CD4-positive, alpha-beta T cell treated with Interleukin-12 subunit alpha and Interleukin-12 subunit beta, for 1 hour (primary cell): ENCODE measurements at places on chromosomes 1 and 21.

GRCh38 chr1:219988387-219988786, 57.9 kb downstream of the EPRS1 start:
- no peak for DNase-seq

GRCh38 chr1:12615865-12616708, 1.9 kb downstream of the DHRS3 start:
- no peak for DNase-seq

DNA sequence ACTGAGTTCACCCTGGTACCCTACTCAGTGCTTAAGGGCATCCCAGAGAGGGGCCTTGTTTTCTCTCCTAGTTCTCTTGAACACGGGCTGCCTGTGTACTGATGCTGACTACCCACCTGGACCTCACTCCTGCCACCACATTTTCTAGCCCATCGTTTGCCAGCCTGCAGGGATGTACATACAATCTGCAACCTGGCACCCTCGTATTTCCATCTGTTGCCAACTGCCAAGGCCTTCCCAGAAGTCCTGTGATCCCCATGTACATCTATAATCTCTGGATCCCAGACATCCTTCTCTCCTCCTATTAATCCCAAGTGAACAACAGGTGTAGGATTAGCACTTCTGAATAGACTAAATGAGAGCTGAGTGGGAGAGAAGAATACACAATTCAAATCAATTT, 212.0 kb downstream of the SLC45A1 start:
- no peak for DNase-seq

- DNase-seq: no peak
Measured at GRCh38 chr1:116708255-116708900, 40.8 kb upstream of the IGSF3 start.

DNA sequence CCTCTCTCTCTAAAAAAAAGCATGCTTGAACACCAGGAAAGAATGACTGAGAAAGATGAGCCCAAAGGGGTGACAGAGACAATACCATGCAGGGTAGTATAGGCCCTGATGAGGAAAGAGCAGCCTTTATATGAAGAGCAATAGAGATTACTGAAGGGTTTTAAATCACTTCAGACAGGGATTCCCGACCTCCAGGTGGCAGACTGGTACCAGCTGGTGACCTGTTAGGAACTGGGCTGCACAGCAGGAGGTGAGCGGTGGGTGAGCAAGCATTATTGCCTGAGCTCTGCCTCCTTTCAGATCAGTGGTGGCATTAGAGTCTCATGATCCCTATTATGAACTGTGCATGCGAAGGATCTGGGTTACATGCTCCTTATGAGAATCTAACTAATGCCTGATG, 30.8 kb upstream of the GTF2B start:
- no peak for DNase-seq

- no peak for DNase-seq
Measured at GRCh38 chr1:211340622-211341507, 14.2 kb downstream of the TRAF5 start.

DNA sequence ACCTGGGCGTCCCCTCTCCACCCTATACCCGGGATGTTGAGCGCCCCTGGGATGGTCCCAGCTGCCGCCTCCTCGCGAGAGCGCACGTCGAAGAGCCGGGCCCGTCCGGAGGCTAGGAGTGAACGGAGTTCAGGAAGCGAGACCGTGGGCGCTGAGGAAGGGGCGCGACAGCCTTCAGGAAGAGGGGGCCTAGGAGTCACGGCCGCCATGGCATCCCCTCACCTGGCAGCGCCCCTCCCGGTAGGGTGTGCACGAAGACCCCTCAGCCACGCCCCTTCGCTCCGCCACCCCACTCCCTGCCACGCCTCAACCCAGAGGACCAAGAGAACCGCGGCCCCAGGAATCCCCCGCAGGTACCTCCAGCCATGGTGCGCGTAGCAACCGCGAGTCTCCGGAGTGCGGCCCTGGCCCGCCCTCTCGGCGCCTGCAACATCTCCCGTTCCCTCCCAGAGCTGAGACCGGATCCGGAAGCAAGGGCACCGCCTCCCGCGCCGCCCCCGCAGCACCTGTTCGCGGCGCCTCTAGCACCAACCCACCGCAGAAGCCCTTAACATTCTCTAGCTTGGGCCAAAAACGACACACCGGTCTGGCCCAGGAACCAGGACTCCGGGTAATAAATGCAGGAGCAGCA, at the start of gene TSTD1:
TSS of gene TSTD1 (minus strand) at position 442 of the 631 bp plus-strand sequence. CDS start at position 367, 75 bp downstream.
- peak; percentile 90 for DNase-seq
